DMS79 (cell line): ENCODE measurements at places on chromosomes 5 and 9.

GRCh38 chr5:149181732-149182131 lies 40.4 kb downstream of the ABLIM3 start:
- DNase-seq, result no peak

DNA sequence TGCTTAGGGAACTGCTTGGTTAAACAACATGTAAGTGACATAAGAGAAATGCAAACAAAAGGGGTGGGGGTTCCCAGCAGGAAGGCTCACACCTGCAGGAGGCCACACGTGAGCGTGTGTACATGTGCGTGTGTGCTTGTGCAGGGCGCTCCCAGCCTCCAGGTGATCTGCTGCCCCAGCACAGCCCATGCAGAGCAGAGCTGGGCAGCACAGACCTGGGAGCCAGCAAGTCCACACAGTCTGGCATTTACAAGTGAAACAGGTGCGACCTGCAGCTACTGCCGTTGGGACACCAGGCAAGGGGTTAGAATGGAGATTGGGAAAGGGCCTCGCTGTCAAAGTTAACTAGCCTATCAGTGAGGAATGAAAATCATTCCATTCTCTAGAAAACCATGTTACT lies 41.8 kb downstream of the GRAMD2B start:
- no peak for DNase-seq

- no peak for DNase-seq
These were observed 96.1 kb downstream of the MAP1B start for GRCh38 chr5:72203251-72203845.

DNA sequence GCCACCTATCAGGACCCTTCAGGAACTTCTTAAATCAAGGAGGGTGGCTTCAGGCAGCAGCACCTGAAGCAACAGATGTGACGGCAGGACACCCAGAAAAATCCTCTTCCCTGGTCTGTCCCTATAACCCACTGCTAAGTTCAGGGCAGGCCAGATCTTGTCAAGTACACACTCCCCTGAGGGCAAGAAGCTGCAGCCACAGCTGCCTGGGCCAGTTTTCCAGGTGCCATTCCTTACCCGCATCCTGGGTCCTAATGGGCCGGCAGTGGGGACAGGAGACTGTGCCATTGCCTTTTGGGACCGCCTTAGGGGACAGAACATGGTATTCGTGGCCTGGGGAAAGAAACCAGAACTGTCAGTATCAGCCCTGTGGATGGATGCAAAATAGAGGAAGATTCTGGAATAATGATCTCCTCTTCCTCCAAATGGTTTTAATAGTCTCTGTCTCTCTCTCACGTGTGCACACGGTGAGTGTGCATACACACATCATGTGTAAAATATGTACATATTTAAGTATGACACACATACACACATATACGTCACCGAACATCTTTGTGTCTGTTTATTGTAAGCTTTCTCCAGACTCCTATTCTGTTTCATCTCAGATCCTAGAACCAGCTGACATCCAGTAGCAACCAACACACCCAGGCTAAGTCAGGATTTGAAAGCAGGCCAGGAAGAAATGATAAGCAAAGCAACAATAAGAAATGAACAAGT lies 14.0 kb downstream of the ORM2 start:
- no peak for DNase-seq

GRCh38 chr5:72106817-72107130 lies 501 bp upstream of the MAP1B start:
- no peak for DNase-seq
